ENCODE measurements at places on chromosomes 5 and 9.
A peak's percentile ranks its signal among the peaks of the same experiment; 100 is the strongest.

GRCh38 chr9:103082494-103082893 is 87.4 kb downstream of the CYLC2 start:
- DNase-seq: no peak

GRCh38 chr5:112143690-112144089 is 275.4 kb downstream of the EPB41L4A start:
- DNase-seq: no peak

GRCh38 chr9:110133059-110133458 is 74.9 kb downstream of the C9orf152 start:
- DNase-seq: no peak

DNA sequence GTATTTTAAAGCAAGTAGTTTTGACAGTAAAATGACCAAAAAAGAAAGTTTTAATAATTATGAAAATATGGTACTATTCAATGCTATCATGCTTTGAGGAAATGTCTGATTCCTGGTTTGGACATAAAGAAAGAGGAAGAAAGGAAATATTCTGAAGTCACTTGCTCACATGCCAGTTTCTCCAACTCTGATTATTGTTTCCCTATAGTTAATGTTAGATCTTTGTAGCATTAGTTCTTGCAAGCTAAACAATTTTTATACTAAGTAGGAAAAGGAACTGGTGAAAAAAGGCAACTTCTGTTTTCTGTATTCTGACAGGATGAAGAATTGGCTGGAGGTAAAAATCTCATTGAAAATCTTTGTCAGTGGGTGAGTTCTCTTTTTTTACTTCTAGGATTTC is 119.5 kb downstream of the YTHDC2 start:
- no peak for DNase-seq

DNA sequence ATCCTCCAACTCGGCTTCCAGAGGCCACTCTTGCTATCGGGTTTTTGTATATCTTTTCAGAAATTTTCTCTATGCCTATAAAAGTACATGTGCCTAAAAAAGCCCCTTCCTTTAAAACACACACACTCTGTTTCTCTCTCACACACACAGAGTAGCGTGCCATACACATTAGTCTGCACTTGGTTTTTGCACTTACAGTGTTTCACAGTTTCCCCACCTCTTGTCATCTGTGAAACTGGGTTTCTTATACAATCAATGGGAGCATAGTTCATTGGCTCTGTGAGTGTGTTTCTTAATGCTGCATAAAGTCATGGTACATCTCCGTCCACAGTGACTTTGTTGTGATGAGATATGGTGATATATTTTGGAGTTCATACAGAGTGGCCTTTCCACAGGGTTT is 664 bp upstream of the IGFBPL1 start:
- DNase-seq: no peak

DNA sequence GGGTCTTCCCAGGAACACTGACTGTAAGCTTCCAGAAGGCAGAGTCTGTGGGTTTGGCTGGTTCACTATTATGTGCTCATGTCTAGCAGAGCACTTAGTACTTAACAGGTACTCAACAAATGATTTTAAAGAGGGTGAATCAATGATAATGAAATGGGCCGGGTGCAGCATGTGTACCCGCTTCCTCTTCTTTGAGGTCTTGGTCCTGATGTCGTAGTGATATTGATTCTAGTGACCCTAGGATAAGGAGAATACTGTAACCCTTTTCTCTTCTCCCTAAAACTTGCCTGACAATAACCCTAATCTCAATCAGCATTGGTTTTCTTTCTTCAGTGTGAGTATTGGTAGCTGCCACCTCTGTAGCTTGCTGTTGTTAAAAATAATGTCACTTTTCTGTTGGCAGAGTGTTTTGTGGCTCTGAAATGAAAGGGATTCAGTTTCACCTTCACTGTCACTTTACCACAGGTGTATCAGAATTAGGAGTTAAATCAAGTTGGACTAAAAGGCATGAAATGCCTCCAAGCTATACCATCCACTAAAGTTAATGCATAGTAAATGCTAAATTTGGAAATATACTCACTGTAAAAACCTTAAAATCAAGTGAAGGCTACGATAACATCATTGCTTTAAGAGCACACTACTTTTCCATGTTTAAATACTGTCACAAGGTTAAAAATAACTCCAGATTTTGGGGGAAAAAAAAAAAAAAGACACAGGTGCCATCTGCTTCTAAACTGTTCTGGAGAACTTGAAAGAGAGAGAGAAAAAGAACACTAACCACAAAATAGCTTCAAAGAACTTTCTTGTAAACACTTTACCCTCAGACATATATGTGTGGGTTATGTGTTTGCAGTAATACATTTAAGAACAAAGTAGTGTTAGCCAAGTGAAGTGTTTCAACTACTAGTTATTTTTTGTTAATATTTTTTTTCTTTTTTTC is 6.0 kb downstream of the CAMK4 start:
- no peak for DNase-seq

DNA sequence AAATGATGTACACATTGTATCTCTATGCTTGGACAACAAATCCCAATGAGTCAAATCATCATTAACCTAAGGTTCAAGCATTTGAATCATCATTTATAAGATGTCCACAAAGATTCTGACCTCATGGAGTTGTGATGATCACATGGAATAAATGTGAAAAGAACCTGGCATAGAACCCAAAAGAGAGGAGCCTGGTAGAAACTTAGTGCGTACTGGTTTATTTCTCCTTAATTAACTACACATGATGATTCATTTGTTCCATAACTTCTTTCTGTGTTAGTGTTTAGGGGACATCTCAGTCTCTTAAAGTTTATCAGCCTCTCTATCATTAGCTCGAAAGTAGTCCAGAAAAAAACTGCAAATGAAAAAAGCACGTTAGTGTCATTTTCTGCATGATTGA is 411.6 kb downstream of the BRINP1 start:
- no peak for DNase-seq

- DNase-seq: no peak
These were observed 24.9 kb upstream of the UNC5A start for GRCh38 chr5:176785184-176786145.

DNA sequence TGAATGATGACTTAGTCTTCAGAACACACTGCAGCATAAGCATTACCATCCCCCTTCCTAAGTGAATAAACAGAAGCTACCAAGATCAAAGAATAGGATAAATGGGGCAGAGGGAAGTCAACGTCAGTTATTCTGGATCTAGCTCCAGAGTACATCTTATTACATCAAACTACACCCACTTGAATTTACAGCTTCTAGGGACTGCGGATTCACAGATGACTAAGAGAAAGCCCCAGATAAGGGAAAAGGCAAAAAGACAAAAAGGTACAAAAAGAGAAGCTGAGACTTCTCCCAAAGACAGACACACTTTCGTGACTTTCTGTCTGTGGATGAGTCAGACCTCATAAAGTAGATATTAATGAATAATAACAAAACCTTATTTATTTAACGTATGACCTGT is 457.9 kb upstream of the BRINP1 start:
- no peak for DNase-seq

- no peak for DNase-seq
These were observed 38.0 kb downstream of the VAV2 start for GRCh38 chr9:133953976-133954709.

DNA sequence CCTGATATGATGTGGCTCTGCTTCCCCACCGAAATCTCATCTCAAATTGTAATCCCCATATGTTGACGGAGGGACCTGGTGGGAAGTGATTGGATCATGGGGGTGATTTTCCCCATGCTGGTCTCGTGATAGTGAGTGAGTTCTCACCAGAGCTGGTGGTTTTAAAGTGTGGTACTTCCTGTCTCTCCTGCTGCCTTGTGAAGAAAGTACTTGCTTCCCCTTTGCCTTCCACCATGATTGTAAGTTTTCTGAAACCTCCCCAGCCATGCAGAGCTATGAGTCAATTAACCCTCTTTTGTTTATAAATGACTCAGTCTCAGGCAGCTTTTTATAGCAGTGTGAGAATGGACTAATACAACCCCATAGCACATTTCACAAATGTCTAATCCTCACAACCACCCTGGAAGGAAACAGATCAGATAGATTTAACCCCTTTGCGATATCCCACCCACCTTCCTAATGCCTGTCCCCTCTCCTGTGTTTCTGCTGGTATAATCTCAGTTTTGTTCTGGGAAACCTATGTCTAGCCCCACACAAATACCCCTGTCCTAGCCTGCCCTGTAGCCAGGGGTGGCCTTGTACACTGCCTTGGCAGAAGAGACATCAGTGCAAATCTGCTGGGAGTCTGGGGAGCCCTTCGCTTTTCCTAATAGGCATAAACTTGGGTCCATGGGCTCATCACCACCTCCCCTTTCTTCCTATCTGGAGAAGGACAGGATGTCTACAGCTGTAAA is 157.0 kb upstream of the RAI14 start:
- no peak for DNase-seq

- no peak for DNase-seq
These were observed 226.5 kb downstream of the FANCC start for GRCh38 chr9:95090871-95091577.

- no peak for DNase-seq
These were observed 9.0 kb downstream of the RFESD start for GRCh38 chr5:95655575-95655974.

DNA sequence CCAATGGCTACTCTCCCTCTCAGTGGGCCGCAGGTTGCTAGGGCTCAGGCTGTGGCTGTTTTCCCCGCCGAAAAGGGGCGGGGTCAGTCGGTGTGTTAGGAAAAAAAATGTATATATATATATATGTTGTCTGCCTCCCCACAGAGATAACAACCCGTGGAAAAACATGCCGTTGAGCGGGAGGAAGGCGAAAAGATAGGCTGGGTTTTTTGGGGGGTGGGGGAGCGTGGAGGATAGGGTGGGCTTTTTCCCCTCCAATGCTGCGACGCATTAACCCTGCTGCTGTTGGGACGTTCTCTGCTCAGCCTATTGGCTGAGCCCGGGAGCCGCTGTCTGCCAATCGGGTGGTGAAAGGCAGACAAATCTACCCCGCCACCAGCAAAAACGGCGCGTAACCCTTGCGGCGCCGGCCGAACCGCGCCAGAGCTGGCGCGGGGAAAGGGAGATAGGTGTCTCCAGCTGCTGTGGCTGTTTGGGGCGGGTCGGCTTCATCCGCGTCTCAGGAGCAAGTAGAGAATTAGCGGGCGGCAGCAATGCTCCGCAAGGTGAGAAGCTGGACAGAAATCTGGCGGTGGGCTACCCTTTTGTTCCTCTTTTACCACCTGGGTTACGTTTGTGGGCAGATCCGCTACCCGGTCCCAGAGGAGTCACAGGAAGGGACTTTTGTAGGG is at the start of gene PCDHGC4:
Gene PCDHGC4, plus strand, starts transcription at position 390 of the 671 bp plus-strand sequence. Its CDS starts 144 bp downstream, at position 534.
- DNase-seq: peak; percentile 26
